HS-5 (cell line): ENCODE measurements at places on chromosomes 3 and 15.

GRCh38 chr15:63628123-63628822 is 31.1 kb downstream of the FBXL22 start:
- DNase-seq = no peak

- no peak for DNase-seq
These were observed 32.3 kb downstream of the TSPAN3 start for GRCh38 chr15:77038312-77039216.

DNA sequence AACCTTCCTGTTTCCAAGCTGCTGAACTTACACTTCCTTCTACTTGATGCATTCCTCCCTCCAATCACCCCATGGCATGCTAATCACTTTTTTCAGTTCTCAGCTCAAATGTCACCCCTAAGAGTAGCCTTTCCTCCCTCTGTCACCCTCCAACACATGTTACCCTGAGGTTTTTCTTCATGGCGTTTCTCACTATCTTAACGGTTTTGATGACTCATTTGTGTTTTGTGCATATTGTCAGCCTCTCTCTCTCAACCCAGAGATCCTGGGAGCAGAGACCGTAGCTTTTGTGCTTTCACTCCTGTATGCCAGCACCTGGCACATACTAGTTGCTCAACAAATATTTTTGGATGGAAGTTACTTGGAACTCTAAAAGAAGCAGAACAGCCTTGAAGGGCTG is 24.5 kb downstream of the LRRC3B start:
- no peak for DNase-seq

GRCh38 chr3:100761211-100761942 is 52.1 kb downstream of the TFG start:
- DNase-seq = no peak

- no peak for DNase-seq
These were observed 103.6 kb upstream of the PFN2 start for GRCh38 chr3:150074277-150074676.

DNA sequence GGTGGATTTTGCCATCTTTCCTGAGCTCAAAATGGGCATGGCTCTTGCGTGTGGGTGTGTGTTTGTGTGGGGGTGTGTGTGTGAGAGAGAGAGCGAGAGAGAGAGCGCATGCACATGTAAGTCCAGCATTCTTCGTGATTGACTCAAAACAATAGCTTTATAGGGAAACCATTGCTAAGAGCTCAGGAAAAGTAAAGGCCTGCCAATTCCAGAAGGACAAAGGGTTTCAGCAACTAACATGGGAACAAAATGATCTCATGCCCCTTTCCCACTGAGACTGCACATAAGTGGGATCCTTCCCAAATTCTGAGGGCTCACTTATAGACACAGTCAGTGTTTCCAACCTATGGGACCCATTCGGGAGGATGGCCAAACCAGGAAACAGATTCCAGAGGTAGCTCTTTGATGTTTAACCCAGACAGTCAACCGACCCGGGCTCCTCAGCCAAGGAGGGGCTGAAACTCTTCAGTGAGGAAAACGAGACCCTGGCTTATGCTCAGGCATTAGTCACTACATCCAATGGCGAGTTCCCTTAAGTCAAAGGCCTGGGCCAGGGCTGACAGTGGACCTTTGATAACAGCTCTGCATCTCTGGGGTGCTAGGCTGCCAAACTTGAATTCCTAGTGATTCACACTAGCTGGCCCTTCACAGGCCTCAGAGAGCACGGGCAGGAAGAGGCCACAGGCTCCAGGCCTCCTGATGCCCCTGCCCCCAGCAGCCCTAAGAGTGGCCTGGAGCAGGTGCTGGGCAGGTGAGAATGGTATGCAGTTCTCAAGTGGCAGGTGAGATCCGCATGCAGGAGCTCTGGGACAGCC is 305.0 kb upstream of the C2CD4B start:
- DNase-seq = peak; percentile 26

GRCh38 chr15:57734860-57735259 is 28.3 kb downstream of the POLR2M start:
- no peak for DNase-seq

GRCh38 chr3:98612996-98613517 is 19.6 kb upstream of the CPOX start:
- DNase-seq = no peak

DNA sequence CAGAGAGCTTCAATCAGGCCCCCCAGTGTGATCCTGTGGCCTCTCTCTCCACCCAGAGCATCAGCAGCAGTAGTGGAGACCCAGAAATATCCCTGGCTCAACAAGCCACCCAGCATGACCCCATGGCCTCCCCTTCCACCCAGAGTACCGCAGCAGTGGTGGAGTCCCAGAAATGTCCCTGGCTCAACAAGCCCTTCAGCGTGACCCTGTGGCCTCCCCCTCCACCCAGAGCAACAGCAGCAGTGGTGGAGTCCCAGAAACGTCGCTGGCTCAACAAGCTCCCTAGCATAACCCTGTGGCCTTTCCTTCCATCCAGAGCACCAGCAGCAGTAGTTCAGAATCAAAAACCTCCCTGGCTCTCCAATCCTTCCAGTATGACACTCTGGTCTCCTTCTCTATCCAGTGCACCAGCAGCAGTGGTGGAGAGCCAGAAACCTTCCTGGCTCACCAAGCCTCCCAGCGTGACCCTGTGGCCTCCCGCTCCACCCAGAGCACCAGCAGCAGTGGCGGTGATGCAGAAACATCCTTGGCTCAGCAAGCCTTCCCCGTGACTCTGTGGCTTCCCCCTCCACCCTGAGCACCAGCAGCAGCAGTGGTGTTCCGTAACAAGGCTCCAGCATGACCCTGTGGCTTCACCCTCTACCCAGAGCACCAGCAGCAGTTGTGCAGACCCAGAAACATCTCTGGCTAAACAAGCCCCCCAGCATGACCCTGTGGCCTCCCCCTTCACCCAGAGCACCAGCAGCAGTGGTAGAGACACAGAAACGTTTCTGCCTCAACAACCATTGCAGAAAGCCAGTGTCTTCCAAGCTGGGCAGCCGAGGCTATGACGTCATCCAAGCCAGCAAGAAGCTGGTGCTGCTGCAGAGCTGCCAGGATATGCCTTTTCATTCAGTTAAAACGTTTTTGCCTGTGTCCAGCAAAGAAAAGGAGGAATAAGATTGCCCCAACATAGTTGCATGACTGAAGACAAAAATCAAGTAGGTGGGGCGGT is 61.3 kb upstream of the TAMM41 start:
- no peak for DNase-seq

DNA sequence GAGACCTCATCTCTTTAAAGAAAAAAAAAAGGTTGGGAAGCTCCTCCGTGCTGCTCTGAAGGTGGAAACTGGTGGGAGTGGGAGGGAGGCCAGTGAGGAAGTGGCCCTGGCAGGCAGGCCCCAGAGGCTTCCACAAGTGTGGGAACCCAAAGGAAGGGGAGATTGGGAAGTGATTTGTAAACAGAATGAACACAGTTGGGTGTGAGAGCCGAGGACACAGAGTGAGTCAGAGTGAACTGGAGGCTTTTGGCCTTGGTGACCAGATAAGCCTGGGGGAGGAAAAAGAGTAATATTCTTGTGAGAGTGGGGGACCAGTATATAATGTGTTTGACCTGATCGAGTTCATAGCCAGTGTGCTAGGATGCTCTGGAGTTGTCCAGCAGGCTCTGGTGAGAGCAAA is 23.0 kb downstream of the MKRN2 start:
- DNase-seq = no peak

- DNase-seq = no peak
These were observed 31.7 kb downstream of the TMEM212 start for GRCh38 chr3:171874879-171875278.
